ENCODE measurements at places on chromosomes 4 and X. TPM values are rescaled to one million over a fixed set of nuclear protein-coding genes. Genes with fewer than 3 reads are reported as not detected.

- DNase-seq: no peak
Observed at GRCh38 chr4:47659342-47659741, 174.3 kb downstream of the ATP10D start.

- DNase-seq: no peak
Observed at GRCh38 chrX:38669428-38669827, 108.1 kb downstream of the TSPAN7 start.

DNA sequence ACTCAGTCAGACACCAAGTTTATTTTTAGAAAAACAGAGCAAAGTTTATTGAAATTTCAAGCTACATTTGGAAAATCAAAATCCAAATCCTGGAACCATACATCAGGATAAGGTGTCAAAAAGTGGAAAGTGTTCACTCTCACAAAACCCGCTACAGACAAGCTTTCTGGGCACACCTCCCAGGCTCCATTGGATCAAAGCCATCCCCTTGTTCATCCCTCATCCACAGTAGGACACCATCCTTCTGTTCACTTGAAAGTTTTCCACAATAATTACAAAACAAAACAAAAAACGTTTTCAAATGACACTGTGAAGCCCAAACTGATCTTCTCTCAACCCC is 62.4 kb downstream of the TSC22D3 start:
- DNase-seq: no peak

Gene PAK3
- total RNA-seq: 12.5 TPM

DNA sequence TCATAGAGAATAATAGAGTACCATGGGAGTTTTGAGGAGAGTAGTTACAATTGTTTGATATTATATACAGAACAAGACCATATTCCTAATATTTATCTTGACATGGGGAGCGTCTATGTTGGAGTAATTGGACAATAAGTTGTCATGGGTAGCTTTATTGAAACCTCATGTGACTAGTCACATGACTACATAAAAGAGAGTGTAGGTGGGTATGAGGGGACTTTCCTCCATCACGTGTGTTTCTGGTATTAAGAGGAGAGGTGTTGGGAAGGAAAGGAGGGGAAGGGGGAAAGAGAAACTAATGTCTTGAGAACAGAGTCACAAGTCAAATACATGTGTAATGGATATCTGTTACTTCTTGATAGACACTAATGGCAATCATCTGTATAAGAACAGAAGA is 33.1 kb downstream of the PDLIM5 start:
- no peak for DNase-seq

- no peak for DNase-seq
Observed at GRCh38 chrX:69229436-69229835, 64.2 kb upstream of the PJA1 start.

Gene CYSLTR1
- total RNA-seq: not detected

- no peak for DNase-seq
Observed at GRCh38 chrX:54208531-54208930, 25.5 kb upstream of the FAM120C start.

Gene NKX6-1
- 0.79 TPM for total RNA-seq

- no peak for DNase-seq
Observed at GRCh38 chr4:128521156-128521555, 233.5 kb upstream of the PGRMC2 start.

DNA sequence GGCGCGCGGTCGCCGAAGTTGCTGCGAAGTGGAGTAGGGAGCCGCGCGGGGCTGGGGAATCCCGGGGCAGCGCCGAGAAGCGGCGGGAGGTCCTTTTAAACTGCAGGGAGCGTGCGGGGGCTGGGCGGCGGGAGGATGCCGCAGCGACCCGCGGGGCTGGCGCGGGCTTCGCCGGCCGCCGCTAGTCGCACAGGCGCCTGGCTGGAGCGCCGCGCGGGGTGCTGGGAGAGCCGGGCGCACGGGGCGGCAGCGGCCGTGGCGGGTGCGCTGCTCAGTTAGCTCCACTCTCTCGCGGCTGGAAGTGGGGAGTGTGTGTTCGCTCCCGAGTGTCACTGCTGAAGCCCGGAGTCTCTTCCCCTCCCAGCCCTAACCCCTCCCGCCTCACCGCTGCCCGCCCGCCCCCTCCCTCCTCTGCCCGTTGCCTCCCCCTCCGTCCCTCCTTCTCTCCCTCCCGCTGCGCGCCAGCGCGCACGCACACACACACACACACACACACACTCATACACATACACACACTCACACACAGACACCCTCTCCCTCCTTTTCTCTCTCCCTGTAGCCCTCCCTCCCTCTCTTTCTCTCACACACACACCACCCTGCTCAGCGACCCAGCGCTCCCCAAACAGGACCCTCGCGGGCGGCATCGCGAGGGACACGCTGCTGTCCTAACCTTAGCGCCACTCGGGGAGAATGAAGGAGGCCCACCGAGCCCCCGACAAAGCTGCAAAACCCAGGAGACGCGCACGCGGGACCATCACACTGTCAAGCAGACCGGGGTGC is at the start of gene NDNF:
TSS of gene NDNF (minus strand) at position 312 of the 780 bp plus-strand sequence. CDS start 26,698 bp downstream, outside the sequence.
- peak; percentile 74 for DNase-seq

Gene SPANXA1
- total RNA-seq: not detected

- no peak for DNase-seq
Observed at GRCh38 chr4:148216866-148217814, 225.1 kb downstream of the NR3C2 start.

Gene TSPAN6
- total RNA-seq: 205 TPM

DNA sequence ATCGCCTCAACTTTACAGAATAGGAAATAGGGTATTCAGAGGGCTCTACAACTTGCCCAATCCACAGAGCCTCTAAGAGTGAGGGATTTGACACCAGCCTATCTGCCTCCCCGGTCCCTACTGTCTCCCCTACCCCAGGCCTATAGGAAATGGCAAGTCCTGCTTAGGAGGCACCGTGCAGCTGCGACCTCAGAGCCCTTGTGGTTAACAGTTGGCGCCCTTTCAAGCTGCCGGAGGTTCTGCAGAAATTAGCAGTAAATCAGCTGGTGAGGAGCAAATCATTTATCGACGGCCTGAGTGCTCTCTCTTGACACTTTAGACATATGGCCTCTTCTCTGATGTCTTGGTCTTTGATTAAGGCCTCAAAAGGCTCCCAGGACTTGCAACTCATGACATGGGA is 96.9 kb downstream of the CLNK start:
- no peak for DNase-seq

DNA sequence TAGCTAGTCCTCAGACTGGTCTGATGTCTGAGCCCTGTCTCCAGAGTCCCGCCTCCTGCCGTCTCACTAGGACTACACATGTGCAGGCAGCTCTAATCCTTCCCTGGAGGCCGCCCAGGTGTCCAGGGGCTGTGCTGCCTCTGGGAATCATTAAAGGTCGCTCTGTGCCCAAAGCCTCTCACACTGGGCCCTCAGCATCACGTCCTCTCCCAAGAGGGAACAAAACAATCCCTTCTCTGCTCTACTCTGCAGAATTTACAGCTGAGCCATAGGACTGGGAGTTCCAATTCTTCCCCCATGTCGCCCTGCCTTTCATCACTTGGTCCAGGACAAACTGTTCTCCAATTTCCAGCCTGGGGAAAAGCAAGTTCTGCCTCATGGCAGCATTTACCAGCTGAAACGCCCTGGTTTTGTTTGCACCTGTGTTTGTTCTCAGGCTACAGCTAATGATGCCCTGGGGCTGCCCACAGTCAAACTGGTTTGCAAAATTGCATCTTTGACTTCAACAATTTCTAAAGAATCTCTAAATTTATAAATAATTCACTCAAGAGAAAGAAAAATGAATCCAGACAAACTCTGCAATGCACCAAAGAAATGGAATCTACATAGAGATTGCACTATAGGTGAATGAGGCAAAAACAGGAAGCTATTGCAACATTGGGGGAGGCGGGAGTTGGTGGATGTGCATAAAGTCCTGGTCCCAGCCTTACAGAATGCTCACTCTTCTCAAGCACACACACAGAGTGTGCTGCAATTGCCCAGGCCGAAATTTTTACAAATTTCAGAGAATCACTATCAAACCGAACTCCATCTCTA is 7.2 kb upstream of the MRFAP1 start:
- peak; percentile 47 for DNase-seq

Gene CXCL9
- total RNA-seq: not detected

- DNase-seq: no peak
Observed at GRCh38 chr4:2925496-2925895, 37.7 kb downstream of the NOP14 start.

GRCh38 chr4:7342223-7343080 is 92.3 kb downstream of the PSAPL1 start:
- no peak for DNase-seq

DNA sequence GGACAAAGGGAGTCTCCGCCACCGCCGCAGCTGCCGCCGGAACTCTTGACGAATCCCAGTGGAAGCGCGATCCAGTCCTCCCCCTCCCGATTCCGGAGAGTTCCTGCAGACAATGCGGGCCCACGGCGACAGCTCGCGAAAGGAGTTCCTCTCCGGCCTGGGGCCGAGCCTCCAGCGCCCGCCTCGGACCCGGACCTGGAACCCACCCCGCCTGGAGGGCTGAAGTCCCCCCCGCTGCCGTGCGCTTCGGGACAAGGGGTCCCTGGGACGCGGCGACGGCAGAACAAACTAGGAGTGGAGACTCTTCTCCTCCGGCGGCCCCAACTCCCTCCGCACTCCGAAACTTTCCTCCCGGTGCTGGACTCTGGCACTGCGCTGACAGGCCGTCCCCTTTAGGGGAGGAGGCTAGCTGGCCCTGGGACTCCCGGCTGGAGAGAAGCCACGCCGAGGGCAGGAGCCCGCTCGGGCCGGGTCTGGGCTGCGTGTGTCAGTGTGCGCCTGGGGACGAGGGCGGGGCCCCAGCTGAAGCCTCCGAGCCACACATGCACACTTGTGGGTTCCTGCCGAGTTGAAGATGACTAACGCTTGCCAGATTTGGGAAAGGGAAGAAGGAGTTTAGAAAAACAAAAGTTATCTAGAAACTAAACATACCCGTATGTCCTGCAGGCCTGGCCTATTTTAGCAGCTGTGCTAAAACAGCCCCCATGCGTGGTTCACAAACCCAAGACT is at the start of gene ANTXR2:
TSS of gene ANTXR2 (minus strand) at position 486 of the 729 bp plus-strand sequence. CDS start 669 bp downstream, outside the sequence.
- DNase-seq: peak; percentile 93

Gene LNX1
- 0.43 TPM for total RNA-seq

GRCh38 chr4:151553874-151554273 is 144.9 kb downstream of the FHIP1A start:
- DNase-seq: no peak

- DNase-seq: no peak
Observed at GRCh38 chrX:24341795-24342194, 18.6 kb upstream of the SUPT20HL1 start.

Gene FAM9C
- not detected for total RNA-seq

Gene DMRTC1B
- 0.34 TPM for total RNA-seq

Gene PABPC4L
- total RNA-seq: 1.6 TPM

Gene IL2RG
- not detected for total RNA-seq

- no peak for DNase-seq
Observed at GRCh38 chr4:8435656-8436121, 4.8 kb downstream of the ACOX3 start.

- DNase-seq: no peak
Observed at GRCh38 chrX:75301060-75301459, 27.2 kb downstream of the UPRT start.

- DNase-seq: no peak
Observed at GRCh38 chr4:177064729-177065394, 244.8 kb upstream of the NEIL3 start.

Gene SLC25A53
- 4.0 TPM for total RNA-seq

- DNase-seq: peak; percentile 87
Observed at GRCh38 chrX:49186125-49187027, at the start of gene PRICKLE3. Gene PRICKLE3, minus strand, starts transcription at chrX:49186373. Its CDS starts 76 bp downstream, at chrX:49186297.

- peak; percentile 60 for DNase-seq
Observed at GRCh38 chr4:40750461-40751258, 905 bp downstream of the NSUN7 start.

Gene SLC49A3
- total RNA-seq: 1.9 TPM

DNA sequence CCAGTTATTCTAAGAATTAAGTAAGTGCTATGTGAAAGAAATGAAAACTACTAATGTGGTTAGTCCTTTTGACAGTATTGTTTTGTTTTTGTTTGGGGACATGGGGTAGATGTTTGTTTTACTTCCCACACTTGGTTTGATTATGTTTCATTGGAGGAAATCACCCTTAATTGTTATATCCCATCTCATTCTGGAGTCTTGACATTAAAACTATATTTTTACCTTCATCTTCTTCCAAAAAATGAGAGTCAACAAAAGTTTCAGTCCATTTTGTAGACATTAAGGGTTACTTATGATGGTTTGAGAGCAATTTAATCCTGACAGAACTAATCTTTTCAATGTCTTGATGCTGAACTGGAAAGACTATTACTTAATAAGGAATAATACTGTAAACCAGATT is 108.7 kb downstream of the GPC3 start:
- no peak for DNase-seq

GRCh38 chrX:120781403-120781802 is 94.3 kb downstream of the CT47B1 start:
- no peak for DNase-seq

DNA sequence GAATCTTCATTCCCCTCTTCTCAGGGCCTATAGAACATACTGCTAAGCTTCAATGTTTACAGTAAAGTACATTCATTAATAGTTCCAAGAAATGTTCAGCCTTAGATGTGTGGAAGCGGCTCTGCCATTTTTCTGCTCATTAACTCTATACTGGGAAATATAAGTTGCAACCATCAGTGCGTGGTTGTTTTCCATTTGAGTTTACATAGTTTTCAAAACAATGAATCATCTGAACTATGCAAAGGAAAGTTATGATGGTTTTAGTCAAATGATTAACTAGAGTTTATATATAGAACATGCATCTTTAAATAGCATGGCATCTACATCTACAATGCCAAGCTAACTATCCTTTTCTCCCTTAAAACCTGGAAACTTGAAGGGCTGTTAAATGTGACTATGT is 29.6 kb downstream of the LEF1 start:
- DNase-seq: no peak

DNA sequence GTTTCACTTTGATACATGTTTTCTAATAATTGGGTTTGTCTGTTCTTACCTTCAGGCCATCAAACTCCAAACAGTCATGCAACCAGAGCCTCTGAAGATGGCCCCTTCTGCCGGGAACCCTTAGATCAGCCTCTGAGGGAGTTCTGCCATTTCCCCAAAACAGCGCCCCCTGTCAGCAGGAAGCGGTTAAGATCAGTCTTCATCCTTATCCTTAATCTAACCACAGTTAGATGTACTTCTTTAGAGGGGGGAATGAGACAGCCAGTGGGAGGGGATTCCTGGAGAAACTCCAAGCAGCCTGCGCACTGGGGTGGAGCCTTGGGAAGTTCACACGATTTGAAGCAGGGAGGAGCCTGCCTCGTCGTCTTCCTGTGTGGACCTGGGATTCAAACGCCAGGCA is 185.4 kb downstream of the INPP4B start:
- DNase-seq: no peak

Gene TCP11X2
- 0.88 TPM for total RNA-seq

All from neural progenitor cell (in vitro differentiated cells).